NCI-H187 (cell line): ENCODE measurements at places on chromosomes 11 and 22.

GRCh38 chr11:65558002-65558929 lies at the start of gene LTBP3:
Gene LTBP3, minus strand, starts transcription at chr11:65558359. Its CDS starts 400 bp downstream, at chr11:65557959.
- peak; percentile 31 for DNase-seq

- DNase-seq, result no peak
Measured at GRCh38 chr11:113105592-113105991, 144.4 kb downstream of the NCAM1 start.

- no peak for DNase-seq
Measured at GRCh38 chr11:105923807-105924206, 98.2 kb downstream of the MSANTD4 start.

- DNase-seq, result no peak
Measured at GRCh38 chr11:16923987-16924386, 90.2 kb downstream of the PLEKHA7 start.

DNA sequence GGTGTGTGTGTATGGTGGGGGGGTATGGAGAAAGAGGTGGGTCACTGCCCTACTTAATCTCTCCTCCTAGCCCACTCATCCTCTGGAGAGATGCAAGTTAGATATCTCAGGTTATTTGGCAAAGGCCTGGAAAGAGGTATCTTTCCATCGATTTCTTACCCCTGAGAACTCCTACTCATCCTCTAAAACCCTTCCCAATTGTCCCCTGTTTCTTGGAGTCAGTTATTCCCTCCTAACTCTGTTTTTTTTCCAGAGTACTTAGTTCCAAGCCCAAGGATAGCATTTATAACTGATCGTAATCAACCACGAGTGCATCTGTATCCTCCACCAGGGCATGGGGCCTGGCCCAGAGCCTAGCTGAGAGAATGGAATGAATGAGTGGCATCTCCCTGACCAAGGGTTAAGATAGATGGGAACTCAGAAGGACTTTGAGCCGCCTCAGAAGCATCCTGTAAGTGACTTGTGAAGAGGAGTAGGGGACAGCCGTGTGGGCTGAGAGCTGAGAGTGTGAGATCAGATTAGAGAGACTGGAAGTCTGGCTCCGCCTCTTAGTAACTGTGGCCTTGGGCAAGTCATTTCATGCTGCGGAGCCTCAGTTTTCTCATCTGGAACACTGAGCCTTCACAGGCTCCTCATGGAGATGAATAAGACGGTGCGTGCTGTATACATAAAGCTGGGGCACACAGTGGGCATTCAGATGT lies 16.2 kb downstream of the CD6 start:
- no peak for DNase-seq

DNA sequence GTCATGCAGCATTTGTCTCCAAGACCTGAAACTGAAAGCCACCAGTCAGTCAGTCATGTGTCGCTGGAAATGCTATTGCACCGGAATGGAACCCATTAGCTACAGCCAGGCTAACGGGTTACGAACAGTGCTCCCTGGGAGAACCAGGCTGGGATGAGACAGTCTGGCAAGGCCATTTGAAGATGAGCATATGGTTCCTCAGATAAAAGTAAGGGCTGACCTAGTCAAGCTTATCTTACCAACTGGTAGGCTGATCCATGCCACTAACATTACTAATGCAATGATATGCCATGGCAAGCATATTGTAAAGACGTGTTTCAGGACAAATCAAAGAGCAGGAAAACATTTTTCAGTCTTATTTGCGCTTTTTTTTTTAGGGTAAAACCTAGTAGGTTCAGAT lies 28.4 kb downstream of the NAP1L4 start:
- no peak for DNase-seq

- no peak for DNase-seq
Measured at GRCh38 chr22:47919001-47919441, 1156.6 kb downstream of the TBC1D22A start.

DNA sequence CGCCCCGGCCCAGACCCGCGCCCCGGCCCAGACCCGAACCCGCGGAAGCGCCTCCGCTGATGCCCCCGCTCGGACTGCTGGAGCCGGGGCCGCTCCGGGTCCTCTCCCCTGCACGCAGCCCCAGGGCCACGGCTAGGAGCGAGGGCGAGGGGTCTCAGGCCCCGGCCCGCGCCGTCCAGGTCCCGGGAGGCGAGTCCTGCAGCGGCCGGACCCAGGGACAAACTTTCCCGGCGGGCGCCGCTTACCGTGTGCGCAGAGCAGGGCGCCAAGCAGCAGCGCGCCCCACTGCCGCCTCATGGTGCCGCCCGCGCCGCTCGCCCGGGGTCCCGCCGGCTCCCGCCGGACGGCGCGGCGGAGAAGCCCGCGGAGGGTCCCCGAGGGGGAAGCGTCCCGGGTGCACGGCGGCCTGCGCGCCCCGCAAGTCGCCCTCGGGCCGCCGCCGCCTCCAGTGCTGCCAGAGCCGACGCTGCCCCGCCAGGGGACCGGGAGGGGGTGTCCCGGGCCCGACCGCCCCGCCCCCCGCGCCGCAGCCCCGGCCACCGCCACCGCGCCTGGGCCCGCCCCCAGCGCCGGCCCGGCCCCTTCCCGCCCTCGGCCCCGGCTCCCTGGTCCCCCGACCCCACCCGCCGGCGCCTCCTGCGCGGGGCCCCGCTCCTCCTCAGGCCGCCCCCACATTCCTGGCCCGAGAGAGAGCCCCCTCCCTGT lies at the start of gene LRP4:
Gene LRP4 (minus strand): TSS at position 468 of the 705 bp plus-strand sequence. CDS start 171 bp downstream, at position 297.
- DNase-seq, result no peak

- DNase-seq, result no peak
Measured at GRCh38 chr22:38497869-38498268, 8.2 kb downstream of the DDX17 start.
